Stimulated activated CD4-positive, alpha-beta T cell treated with anti-CD3 and anti-CD28 coated beads, Interleukin-4, amount 100 ng/mL, for 24 hours (primary cell): ENCODE measurements at places on chromosomes 13 and 19.

GRCh38 chr13:41490371-41491015 lies 33.1 kb downstream of the RGCC start:
- no peak for DNase-seq

- no peak for DNase-seq
These were observed 42.4 kb downstream of the MRPS31 start for GRCh38 chr13:40728595-40728994.

GRCh38 chr13:41942462-41943094 lies 18.3 kb downstream of the VWA8 start:
- no peak for DNase-seq

DNA sequence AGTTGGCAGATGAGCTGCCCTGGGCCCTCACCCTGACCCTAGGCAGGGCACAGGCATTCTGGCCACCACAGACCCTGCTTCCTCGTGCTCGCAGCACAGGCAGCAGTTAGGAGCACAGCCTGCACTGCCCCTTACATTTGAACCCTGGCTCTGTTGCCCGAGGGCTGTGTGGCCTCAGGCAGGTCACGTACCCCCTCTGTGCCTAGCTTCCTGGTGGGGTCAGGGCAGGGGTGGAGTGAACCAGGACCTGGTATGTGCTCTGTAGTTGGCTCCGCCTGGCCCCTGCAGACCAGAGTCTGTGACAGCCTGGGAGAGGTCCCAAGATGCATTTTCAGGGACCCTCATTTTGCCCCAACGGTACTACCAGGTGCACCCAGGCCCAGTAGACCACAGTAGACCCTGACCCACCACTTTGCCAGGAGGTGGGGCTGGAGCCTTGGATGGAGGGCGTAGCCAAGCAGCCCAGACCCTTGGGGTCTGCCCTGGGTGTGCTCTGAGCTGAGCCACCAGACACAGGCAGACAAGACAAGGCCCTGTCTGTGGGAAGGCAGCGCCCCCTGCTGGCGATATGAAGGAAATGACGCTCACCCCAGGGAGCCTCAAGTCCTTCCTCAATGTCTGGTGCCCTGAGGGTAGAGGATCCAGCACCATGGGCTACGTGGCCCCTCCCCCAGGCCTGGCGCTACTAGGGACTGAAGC lies 9.1 kb downstream of the LYL1 start:
- DNase-seq = peak; percentile 83

DNA sequence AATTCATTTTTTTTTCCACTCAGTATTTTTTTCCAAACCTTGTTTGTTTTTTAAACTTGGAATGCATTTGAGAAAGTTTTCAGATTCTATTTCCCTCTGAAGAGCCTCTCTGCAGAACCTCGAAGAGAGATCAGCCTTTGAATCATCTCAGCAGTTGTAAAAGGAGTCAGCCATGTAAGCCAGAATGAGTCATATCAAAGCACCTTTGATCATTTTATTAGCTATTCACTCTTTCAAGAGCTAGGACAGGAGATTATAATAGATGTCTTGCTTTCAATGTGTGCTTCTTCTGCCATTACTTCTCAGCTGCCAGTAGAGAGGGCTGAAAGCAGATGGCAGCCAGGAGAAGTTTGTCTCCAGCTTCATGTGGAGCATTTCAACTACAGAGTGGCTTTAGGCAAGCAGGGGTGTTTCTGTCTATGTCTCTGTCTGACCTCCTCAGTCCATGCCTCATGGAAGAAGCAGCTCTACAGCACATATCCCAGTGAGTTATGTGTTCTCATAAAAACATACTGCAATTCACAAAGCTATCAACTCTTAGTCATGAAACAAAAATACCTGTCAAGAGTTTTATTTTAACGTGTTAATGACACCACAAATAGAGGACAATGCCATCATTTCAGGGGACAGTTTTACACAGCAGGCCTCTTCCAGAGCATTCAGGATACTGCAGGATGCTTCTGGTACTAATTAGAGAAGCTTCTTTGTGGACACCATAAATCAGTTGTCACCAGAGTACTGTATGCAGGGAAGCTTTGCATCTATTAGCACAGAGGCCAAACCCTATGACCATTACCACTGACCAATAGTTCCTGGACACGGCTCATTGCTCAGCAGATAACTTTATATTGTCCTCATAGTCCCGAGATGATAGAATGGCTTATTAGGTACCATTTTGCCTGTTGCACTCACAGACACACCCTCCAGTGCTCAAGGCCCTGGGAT lies 94.3 kb downstream of the NHLRC3 start:
- DNase-seq = no peak

DNA sequence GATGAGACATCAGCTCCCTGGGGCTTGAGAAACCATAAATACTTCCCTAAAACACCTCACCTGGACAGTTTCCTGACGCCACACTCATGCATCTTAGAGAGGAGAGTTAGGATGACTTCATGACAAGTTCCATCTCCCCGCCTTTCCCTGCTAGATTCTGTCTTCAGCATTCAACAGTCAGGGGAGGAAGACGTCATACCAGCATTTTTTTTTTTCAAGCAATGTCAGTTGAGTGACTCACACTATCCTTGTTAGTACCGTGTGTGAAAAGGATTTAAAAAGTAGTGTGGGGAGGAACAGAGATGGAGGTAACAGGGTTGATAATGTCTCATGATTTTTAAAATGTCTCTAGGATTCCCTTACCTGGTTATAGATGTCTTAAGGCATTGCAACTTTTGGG lies at the start of gene OR7D2:
Gene OR7D2 (plus strand): TSS at position 79 of the 400 bp plus-strand sequence. CDS start 6,803 bp downstream, outside the sequence.
- no peak for DNase-seq

GRCh38 chr13:30785191-30785850 lies 50.0 kb downstream of the ALOX5AP start:
- no peak for DNase-seq
